ENCODE measurements at places on chromosomes 11 and 22.

DNA sequence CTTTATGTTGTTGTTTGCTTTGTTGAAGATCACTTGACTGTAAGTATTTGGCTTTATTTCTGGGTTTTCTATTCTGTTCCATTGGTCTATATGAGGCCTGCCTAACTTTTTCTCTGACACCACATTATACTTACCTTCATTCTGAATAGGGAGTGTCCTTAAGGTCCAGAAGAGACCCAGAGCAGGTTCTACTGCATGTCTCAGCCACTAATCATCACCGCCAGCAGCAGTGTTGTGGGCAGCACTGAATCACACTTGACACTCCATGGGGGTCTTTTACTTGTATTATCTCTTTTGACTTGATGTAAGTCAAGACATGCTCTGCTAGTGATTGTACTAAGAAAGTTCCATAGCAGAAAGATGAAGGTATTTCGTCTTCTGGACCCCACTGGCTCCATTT lies 274.9 kb downstream of the TENM4 start:
- DNase-seq, result no peak

GRCh38 chr11:134604886-134605285 lies 192.8 kb upstream of the B3GAT1 start:
- no peak for DNase-seq

GRCh38 chr11:86720546-86720945 lies 48.1 kb upstream of the ME3 start:
- no peak for DNase-seq

GRCh38 chr11:128069665-128070064 lies 517.7 kb downstream of the ETS1 start:
- DNase-seq, result no peak

DNA sequence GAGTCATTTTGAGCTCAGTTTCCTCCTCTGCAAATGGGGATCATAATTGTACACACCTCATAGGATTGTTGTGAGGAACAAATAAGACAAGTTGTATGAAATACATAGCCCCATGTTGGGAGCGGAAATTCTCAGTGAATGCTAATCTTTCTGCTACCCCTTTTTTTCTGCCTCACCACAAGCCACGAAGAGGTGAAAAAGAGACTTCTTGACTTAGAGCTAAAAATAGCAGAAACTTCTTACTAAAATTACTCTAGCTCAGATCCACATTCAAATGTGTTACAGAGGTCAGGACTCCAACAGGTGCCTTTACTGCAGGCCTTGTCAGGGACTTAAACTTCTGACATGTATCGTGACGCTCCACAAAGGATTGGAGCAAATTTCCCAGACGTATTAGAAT lies 128.5 kb downstream of the MIAT start:
- peak; percentile 51 for DNase-seq

DNA sequence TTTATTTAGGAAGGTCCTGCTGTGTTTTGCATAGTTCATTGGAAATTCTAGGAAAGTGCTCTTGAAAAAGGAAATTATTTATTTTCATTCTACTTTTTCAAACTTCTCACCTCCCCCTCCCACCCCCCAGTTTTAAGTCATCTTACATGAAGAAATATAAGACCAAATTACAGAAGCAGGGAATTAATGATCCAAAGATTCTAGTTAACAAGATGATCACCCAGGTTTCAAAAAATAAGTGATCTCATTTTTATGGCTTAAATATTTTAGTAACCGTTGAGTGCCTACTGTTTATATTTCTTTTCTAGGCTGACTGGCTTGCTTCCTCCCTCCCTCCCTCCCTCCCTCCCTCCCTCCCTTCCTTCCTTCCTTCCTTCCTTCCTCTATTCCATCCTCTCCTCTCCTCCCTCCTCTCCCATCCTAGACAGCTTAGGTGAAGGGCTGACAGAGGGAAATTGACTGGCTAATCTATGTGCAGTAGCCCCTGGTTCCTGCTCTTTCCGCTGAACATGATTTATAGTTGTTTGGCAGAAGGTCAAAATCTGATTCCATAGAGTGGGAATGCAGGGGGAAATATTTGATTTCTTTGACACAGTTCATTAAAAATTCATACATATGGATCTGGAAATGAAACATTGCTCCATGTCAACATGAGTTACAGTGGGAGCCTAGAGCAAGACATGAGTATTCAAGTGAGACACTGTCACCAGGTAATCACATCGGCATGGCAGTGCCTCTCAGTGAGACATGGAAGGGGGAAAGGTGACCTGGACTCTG lies 123.4 kb downstream of the COMMD9 start:
- DNase-seq, result no peak

All from Jurkat, Clone E6-1 (cell line).